ENCODE measurements at places on chromosomes 1 and 21. TPM values are rescaled to one million over a fixed set of nuclear protein-coding genes. Genes with fewer than 3 reads are reported as not detected.
A peak's percentile ranks its signal among the peaks of the same experiment; 100 is the strongest.

- DNase-seq: peak; percentile 66
Observed at GRCh38 chr1:8374812-8375211, 56.9 kb downstream of the SLC45A1 start.

DNA sequence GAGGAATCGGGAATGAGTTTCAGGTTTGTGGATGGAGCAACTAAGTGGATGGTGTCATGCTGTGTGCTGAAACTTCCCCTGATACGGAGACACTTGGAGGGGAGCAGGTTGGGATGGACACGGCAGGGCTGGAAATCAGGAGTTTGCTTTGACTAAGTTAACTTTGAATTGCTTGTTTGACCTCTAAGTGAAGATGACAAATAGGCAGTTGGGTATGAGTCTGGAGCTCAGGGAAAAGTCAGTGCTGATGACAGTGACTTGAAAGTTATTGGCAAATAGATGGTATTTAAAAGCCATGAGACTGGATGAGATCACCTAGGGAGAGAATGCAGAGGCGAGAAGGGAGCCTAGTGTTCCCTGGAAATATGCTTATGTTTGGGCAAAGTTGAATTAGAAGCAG lies 12.8 kb upstream of the ZSCAN20 start:
- peak; percentile 43 for DNase-seq

DNA sequence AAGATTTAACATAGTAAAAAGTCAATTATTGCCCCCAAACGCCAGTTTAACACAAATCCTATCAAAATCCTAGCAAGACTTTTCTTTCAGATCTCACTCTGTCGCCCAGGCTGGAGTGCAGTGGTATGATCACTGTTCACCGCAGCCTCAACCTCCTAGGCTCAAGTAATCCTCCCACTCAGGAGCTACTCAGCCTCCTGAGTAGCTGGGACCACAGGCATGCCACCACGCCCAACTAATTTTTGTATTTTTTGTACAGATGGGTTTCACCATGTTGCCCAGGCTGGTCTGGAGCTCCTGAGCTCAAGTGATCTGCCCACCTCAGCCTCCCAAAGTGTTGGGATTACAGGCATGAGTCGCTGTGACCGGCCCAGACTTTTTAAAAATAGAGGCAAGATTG lies 4.8 kb downstream of the SNIP1 start:
- peak; percentile 15 for DNase-seq

RGSL1 gene
- not detected for total RNA-seq

- DNase-seq: peak; percentile 17
Observed at GRCh38 chr1:48026275-48026674, 29.1 kb upstream of the TRABD2B start.

DNA sequence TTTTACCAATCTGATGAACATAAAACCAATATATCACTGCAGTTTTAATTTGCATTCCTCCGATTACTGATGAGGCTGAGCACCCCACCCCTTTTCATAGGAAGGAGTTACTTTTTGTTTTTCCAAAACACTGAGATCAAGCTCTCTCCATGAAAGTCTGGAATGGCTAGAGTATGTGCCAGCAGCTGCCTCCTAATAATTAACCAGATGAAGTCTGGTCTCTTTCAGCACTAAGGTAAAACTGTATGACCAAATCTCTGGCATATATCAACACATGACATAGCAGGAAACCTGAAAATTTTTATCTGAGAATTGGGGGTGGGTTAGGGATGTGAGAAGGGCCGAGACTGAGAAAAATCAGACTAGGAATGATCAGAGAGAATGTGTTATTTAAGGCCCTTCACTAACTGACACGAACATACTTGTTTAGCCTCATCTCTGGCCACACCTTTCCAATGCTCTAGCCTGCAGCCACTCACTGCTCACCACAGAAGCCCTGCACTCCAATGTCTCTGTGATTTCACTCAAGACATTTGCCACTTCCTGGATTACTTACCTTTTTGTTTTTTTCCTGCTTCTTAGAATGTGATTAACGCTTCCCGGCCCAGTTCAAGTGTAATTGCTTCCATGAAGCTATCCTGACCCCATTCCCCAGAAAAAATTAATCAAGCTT lies 34.7 kb downstream of the WASF2 start:
- DNase-seq: no peak

DNA sequence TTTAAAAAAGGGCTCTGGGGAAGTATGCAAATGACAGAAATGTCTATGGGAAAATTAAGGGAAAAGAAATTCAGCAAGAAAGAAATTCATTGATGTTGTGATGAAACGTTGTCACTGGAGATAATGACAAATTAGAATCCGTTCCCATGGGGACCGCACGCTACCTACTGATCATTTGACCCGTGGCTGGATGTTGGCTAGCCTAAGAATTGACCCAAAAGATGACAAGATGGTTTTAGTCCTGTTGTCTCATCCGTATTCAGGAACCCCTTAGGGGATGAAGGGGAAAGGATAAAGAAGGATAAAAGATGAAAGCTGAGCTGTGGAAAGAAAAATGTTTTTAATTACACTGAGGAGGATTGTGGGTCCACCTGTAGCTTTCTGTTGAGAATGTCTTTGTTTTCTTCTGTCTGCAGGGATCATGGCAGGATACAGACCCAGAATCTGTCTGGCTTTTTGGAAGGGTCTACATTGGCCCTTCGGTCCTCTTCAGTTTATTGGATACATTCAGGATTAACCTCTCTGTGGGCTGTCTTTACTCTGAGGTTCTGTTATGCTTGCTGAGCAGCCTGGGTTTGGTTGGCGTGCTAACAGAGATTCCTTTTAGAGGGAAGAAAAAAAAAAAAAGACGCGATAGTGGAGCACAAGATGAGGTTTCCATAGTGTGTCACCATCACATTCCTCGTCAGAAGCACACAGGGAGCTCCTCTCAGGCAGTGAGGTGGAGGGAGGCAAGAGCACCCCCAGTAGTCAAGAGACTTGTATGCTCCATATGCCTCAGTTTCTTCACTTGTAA lies 106.2 kb downstream of the CACHD1 start:
- no peak for DNase-seq

OR2M3 gene
- not detected for total RNA-seq

GRCh38 chr1:39113109-39113743 lies 87.1 kb downstream of the NDUFS5 start:
- no peak for DNase-seq

Measured in LHCN-M2 (cell line).